ENCODE measurements at places on chromosomes 12 and 14. TPM values are rescaled to one million over a fixed set of nuclear protein-coding genes. Genes with fewer than 3 reads are reported as not detected.

ZNF891 gene
- total RNA-seq = 2.4 TPM

DNA sequence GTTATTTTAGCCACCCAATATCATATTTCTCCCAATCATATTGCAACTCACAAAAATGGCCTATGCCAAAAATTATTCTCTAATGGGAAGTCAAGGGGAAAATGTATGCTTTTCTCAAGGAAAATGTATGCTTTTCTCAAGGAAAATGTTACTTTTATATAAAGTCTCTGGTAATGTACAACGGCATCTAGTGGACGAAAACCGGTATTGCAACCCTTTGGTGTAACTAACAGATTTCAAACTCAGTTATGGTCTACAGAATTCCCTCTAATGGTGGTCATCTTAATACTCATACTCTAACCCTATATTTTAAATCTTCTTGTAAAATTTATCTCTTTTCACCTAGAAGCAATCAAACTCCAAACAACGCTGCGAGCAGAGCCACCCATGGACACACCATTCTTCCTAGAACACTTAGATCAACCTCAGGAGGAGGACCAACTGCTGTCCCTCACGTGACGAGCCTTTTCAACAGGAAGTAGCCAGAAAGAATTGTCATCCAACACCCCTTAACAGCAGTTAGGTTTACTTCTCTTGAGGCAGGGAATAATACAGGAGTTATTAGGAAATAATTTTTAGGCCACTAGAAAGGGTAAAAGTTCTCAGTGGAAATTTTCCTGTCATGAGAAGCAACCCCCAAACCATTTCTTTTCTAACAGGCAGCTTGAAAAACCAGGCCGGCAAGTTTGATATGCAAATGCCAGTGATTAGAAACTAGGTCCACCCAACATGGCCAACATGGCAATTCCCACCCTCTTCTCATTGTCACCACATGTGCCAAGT, 20.1 kb downstream of the APOBEC1 start:
- H3K4me3 ChIP-seq = no peak overlapping the region
- no peak overlapping the region for H3K27ac ChIP-seq
- no peaks in the 10 kb centered on the region for H3K36me3 ChIP-seq
- H3K4me1 ChIP-seq = peaks cover 6% of the 10 kb centered on the region

- H3K27ac ChIP-seq = no peak overlapping the region
- H3K27me3 ChIP-seq = no peaks in the 10 kb centered on the region
- no peak for DNase-seq
- H3K4me1 ChIP-seq = no peaks in the 10 kb centered on the region
- no peaks in the 10 kb centered on the region for H3K36me3 ChIP-seq
Measured at GRCh38 chr12:99372257-99372920, 275.2 kb upstream of the GARIN6 start.

DNA sequence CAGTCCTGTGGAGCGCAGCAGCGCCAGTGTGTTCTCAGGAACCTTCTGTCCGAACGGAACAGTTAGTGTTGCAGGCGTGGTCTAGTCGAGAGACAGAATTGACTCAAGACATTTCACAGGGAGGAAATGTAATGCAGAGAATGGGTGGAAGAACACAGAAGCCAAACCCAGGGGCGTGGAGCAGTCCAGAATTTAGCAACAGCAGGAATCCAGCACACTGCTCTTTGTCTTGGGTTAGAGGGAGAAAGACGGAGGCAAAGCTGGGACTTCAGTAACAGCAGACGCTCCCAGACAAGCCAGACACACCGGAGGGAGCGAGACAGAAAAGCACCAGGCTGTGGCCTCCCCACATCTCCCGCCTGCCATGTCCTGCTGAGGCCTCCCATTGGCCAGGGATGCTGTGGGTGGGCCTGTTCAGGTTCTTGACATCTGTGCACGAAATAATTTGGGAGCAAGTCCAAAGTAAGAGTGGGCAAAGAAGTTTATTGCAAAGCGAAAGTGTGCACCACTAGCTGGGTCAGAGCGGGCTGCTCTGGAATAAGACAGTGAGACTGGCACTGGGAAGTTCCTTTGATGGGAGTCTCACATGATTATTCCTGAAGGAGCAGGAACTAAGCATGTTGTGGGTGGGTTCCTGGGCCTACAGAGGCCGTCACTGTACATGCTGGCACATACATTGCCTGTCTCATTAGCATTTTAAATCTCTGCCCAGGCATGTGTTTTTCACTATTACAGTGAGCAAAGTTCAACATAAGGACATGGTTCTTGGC, 339.3 kb upstream of the SFSWAP start:
- no peaks in the 10 kb centered on the region for H3K4me1 ChIP-seq
- no peak overlapping the region for H3K27ac ChIP-seq
- DNase-seq = no peak
- no peaks in the 10 kb centered on the region for H3K27me3 ChIP-seq
- no peak overlapping the region for H3K4me3 ChIP-seq

GRCh38 chr12:57899010-57899662, 42.2 kb upstream of the ATP23 start:
- peak overlapping the region; percentile 75 for H3K4me3 ChIP-seq
- peak; percentile 66 for DNase-seq
- H3K4me1 ChIP-seq = peaks cover 64% of the 10 kb centered on the region
- H3K27ac ChIP-seq = peak overlapping the region; percentile 96
- no peaks in the 10 kb centered on the region for H3K36me3 ChIP-seq

DNA sequence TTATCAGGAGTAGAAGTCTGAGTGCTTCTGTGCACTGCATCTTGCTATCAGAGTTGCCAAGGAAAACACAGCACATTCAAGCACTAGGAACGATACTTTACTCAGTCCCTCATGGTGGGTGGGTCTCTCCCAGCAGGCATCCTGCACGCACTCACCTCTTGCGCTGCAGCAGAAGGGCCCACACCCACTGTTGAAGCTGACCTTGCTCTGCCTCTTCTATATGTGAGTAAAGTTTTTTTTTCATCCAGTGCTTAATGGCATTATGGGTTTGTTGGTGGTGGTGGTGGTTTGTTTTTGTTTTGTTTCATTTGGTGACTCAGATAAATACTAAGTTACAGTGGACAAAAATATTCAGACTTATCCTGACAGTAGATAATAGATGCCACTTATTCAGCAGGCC, 348.5 kb downstream of the EGLN3 start:
- no peaks in the 10 kb centered on the region for H3K4me1 ChIP-seq
- H3K4me3 ChIP-seq = no peak overlapping the region
- no peaks in the 10 kb centered on the region for H3K36me3 ChIP-seq

DNA sequence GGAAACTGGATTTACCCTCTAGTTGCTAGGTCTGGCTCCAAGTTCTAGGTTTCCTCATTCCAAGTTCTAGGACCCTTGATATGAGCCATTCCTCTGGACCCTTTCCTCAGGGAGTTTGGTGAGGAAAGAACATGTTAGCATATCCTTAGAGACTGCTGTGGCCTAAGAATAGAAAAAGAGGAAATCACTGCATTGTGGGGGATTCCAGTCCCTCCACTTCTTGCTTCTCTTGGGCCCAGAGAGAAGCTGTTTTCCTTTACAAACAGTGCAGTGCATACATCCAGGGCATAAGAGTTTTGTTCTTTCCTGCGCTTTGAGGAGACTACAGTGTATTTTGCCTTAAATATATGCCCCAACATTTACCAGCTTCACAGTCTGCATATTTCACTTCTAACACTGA, 59.0 kb downstream of the LLPH start:
- H3K27ac ChIP-seq = no peak overlapping the region
- H3K4me3 ChIP-seq = no peak overlapping the region
- H3K4me1 ChIP-seq = no peaks in the 10 kb centered on the region

Data from activated T-helper 1 cell treated with anti-CD3 and anti-CD28 coated beads, Interleukin-12 subunit alpha, Interleukin-12 subunit beta, Interleukin-2, Interleukin-4 antibody, amounts not matched to agents 30 ng/mL and 10 ng/mL and 1 ng/mL, durations not matched to agents 14 hours and 24 hours and 36 hours (primary cell).